Left renal cortex interstitium (tissue), 4 donors: ENCODE measurements at places on chromosomes 12 and 14. TPM values are rescaled to one million over a fixed set of nuclear protein-coding genes. Genes with fewer than 3 reads are reported as not detected.

DNA sequence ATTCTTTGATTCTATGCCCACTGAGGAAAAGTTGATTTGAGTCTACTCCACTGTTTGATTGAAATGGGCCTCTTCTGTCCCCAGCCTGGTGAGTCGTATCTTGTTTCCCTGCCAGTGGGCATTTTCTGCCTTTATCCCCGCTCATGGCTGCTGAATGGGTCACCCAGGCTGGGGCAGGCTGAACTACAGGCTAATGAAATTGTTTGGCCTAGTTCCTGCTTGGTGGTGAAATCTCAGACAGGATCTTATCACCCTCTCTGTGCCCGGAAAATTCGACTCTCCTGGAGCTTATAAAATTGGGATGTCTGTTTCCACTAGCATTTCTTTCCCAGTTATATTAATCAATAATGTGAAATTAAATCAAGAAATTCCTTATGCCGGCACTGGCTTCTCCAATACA is 65.0 kb downstream of the CHST11 start:
- DNase-seq: no peak

LRP6 gene
- 68.5 TPM for polyA plus RNA-seq

- no peak for DNase-seq
These were observed 54.0 kb upstream of the PDE3A start for GRCh38 chr12:20314328-20314727.

- DNase-seq: no peak
These were observed 35.1 kb downstream of the WASHC3 start for GRCh38 chr12:102026728-102027127.

GRCh38 chr12:52630599-52631200 is 12.3 kb upstream of the KRT73 start:
- DNase-seq: no peak

- no peak for DNase-seq
These were observed 48.9 kb upstream of the EML1 start for GRCh38 chr14:99744199-99744872.

DNA sequence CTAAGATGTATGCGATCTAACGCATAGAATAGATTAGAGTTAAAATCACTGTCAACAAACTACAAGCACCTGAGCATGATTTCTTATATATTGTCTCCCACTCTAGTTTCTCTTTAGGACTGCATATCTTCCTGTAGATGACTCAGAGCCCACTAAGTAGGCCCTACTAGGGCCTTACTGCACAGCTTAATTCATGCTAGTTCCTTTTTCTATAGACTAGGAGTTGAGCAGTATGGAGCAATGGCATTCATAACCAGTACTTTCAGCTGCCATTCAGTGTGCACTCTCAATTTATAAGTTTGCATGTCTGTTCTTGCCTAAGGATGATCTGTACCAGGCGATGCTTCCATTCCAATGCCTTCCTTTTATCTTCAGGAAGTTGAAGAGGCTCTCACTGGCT is 103.5 kb downstream of the METTL25 start:
- no peak for DNase-seq

STK38L gene
- polyA plus RNA-seq: 35.5 TPM

DNA sequence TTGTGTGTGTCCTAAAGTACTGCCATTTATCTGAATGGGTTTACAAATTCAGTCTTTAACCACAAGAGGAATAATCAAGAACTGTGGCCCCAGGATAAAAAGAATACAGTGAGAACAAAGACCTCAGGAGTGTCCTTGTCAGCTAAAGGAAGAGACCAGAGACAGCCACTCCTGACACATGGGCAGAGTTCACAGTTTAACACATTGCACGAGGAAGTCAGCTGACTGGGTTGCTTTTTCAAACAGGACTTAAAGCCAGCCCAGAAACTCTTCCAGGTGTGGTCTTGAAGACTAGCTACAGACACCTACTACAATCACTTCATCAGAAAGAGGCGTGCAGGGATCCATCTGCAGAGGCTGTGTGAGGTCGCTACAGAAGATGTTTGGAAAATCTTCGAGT is 42.8 kb downstream of the GNS start:
- no peak for DNase-seq

GRCh38 chr12:102851246-102851645 is 65.8 kb downstream of the PAH start:
- DNase-seq: no peak

DNA sequence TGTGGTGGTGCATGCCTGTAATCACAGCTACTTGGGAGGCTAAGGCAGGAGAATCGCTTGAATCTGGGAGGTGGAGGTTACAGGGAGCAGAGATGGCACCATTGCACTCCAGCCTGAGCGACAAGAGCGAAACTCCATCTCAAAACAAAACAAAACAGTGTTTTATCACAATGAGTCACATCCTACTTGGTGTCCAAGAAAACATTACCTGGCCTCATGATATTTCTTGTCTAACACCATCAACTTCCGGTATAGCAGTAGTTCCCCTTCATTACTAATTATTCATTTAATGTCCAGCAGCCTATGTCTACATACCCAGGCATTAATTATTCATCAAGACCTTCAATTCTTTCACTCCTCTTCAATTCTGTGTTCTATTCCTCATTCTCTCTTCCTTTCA is 115.5 kb downstream of the CCDC59 start:
- no peak for DNase-seq

GRCh38 chr14:65044596-65044959 is 57.7 kb downstream of the MAX start:
- no peak for DNase-seq

GRCh38 chr12:51372021-51372420 is 19.2 kb downstream of the GALNT6 start:
- no peak for DNase-seq

IQSEC3 gene
- polyA plus RNA-seq: 9.9 TPM
